Endothelial cell (in vitro differentiated cells): ENCODE measurements at places on chromosomes 5 and 9.

GRCh38 chr9:31321686-31322085 lies 1062.8 kb upstream of the ACO1 start:
- DNase-seq, result no peak

GRCh38 chr9:129344641-129345495 lies 166.8 kb upstream of the IER5L start:
- DNase-seq, result no peak

- DNase-seq, result no peak
Measured at GRCh38 chr5:158070859-158071258, 211.9 kb upstream of the CLINT1 start.

DNA sequence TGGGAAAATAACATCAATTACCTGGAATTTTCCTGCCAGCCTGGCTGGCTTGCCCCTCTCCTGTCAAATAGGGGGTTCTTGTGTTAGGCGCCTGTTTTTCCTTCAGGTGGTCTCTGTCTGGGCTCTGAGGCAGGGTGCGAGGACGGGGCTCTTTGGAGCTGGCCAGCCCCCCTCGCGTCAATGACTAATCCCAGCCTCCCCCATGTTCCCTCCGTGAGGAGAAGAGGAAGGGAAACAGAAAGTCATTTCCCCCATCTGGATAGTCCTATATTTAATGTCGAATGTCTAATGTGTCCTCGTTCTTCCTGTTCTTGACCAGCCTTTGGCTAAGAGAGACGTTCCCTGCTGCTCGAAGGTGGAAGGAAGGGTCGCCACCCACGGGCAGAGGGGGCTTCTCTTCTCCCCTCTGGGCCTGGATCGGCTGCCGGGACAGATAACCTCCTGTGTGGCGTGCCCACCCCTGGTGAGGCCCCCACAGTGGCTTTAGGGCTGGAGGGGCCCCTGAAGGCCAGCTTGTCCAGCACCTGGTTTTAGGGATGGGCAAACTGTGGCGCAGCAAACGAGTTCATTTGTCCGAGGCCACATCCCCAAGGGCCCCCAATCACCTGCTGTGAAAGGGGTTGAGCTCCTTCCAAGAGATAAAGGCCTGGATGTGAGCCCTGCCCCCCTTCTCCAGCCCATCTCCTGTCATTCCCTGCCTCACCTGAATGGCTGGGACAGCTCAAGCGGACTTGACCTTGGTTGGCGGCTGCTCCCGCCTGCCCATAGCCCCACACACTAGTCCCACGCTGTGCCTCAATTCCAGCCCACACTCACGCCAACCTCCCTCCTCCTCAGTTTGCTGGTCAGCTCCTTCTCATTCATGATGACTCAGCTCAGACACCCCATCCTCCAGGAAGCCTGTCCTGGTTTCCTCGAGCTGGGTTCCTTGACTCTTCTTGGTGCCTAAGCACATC lies 35.9 kb upstream of the UNC5A start:
- DNase-seq, result no peak

- DNase-seq, result peak; percentile 9
Measured at GRCh38 chr5:158979749-158980521, 119.8 kb downstream of the EBF1 start.

DNA sequence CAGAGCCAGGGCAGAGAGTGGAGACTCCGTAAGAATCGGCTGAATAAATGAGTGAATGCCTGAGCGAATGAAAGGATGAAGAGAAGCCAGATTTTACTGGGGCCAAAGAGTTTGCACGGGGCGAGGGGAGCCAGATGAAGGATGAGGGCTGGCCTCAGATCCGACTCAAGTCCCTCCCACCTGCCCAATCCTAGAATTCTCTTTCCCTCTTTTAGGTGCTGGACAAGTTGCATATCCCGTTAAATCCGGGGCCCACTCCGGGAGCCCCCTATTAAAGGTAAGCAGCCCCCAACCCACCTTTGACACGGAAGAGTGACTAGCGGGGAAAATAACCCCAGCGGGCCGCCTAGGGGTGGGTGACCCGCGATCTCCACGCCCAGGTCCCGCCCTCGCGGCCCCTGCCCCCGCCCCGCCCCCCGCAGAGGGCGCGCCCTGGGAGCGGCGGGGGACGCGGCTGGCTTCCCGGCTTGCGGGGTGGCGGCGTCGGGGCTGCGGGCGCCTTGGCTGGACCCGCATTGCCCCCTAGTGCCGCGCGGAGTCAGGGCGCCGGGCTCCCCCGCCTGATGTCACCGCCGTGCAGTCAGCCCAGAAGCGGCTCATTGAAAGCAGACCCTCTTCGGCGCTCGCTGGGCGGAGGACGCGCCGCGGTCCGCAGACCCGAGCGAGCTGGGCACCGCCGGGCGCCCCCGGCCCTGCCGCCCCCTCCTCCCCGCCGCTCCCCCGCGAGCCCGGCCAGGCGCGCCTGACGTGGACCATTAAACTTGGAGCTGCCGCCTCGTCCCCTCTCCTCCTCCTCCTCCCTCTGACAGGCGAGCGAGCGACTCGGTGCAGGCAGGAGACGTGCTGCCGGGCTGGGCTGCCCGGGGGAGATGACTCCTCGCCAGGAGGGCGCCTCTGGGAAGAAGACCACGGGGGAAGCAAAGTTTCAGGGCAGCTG lies at the start of gene ADRA1B:
Gene ADRA1B (plus strand): TSS at position 579 of the 937 bp plus-strand sequence. CDS start 424 bp downstream, outside the sequence.
- peak; percentile 82 for DNase-seq

GRCh38 chr5:148808864-148809642 lies 17.4 kb upstream of the ADRB2 start:
- DNase-seq, result no peak

DNA sequence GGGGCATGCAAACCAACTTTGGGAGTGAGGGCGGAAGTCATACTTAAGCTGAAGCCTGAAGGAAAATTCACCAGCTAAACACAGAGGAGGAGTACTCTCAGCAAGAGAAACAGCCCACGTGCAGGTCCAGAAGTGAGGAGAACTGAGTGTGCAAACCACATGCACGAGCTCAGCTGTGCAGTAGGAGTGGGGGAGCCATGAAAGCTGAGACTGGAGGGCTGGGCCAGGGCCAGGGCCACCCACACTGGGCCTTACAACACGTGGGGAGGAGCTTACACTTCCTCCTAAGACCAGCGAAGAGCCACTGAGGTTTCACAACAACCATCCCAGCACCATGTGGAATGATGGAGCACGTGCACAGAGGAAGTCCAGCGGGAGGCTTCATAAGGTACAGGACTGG lies 9.3 kb upstream of the WWC1 start:
- DNase-seq, result no peak

- DNase-seq, result no peak
Measured at GRCh38 chr5:643351-643801, 31.2 kb downstream of the CEP72 start.

GRCh38 chr5:69334793-69335268 lies 2.2 kb upstream of the CCDC125 start:
- peak; percentile 88 for DNase-seq

DNA sequence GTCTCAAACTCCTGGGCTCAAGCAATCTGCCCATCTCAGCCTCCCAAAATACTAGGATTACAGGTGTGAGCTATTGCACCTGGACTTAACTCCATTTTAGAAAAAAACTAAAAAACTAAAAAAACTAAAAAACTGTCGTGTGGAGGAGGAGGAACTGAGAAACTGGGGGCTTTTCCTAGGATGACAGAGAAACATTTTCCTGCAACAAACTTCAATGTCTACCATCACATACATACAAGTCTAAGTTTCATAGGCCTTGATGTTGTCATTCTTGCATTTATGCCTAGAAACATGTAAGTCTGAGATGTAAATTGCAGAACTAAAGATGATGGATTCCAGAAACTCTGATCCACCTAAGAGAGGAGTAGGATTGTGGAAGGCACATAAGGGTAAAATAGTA lies 556.8 kb downstream of the RAB3C start:
- no peak for DNase-seq

GRCh38 chr5:79851391-79851863 lies 139.6 kb downstream of the MTX3 start:
- DNase-seq, result no peak

DNA sequence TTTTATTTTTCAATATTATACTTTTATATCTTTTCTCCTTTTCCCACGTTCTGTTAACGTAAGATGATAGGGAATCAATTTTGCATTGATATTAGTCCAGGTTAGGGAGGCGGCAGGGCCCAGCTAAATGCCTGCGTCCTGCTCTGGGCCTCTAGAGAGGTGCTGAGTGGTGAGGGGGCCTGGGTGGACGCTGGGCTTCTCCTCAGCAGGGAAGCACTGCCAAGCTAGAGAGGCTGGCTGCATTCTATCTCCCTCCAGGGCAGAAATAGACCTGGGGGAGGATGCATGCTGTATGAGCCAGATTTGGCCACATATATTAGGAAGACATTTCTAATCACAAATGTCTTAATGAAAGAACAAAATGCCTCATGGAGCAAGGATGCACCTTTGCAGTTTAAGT lies 43.6 kb upstream of the NKX2-5 start:
- no peak for DNase-seq

DNA sequence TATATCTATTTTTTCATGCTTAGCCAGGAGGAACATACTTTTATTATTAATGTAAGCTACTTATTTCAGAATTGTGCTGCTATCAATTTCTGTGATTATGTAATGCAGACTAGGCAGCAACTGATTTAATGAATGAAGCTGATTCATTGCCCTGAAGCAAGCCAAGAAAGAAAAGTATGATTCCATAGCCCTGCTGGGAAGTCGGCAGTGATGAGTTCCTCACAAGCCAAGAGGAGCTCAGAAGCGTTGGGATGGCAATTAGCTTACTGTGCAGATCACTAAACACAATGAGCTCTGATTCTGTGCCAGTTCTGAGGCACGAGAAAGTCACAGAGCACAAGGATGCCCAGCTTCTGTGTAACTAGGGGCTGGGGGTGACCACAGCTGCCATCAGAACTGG lies 254.3 kb upstream of the KLF9 start:
- DNase-seq, result no peak

GRCh38 chr9:32552172-32552872 lies at the start of the genes SMIM27 and TOPORS:
TSS of gene SMIM27 (plus strand) at chr9:32552327. CDS start at chr9:32552435, 108 bp downstream.
TSS of gene TOPORS (minus strand) at chr9:32552586. CDS start at chr9:32552436, 150 bp downstream.
- peak; percentile 87 for DNase-seq

DNA sequence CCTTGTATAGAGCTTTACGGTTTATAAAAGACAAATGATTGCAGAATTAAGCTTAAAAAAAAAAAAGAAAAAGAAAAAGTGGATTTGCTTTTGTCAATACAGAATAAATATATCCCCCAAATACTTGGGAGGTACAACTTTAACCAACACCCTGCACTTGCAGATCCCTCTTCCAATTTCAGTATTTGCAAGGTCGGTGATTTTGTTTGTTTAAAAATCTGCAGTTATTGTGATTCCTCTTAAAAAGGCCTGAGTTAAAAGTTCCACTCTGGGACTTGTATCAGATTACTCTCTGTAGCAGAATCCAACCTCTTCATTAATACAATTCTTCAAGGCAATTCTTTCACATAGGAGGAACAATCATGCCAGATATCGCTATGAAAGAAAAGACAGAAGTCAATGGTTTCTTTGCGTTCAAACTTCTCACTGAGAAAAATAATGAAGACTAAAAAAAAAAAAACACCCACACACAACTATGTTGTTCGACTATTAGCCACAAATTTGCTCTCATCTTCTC lies 400.9 kb downstream of the EBF1 start:
- no peak for DNase-seq

DNA sequence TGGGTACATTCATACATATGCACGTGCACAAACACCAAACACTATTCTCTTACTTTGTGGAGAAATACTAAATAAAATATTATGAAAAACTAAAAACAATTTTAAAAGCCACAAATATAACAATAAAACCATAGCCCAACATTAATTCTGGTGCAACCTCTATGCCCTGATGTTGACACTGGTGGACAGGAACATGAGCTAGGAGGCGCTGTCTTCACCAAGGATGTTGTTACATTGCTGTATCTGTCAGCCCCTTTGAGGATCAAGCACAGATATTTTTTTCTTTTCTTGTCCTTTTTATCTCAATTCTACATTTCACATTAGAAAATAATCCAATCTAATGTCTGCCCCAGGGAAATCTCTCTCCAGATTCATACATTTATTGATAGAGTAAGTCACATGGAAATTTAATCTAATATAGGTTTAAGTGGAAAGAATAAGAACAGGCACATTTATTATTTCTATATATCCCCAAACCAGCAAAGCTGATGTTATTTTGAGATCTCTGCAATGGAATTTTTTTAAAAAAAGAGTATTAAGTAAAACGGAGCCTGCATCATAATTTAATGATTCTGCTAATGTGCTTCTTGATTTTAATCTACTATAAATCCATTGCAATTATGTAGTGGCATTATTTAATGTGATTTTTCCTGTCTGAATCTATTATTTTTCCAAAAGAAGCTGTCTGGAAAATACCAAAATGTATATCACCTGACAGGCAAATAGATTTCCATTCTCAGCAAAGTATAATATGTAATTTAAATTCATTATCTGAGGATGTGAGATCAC lies 716.5 kb downstream of the MTRR start:
- DNase-seq, result no peak

DNA sequence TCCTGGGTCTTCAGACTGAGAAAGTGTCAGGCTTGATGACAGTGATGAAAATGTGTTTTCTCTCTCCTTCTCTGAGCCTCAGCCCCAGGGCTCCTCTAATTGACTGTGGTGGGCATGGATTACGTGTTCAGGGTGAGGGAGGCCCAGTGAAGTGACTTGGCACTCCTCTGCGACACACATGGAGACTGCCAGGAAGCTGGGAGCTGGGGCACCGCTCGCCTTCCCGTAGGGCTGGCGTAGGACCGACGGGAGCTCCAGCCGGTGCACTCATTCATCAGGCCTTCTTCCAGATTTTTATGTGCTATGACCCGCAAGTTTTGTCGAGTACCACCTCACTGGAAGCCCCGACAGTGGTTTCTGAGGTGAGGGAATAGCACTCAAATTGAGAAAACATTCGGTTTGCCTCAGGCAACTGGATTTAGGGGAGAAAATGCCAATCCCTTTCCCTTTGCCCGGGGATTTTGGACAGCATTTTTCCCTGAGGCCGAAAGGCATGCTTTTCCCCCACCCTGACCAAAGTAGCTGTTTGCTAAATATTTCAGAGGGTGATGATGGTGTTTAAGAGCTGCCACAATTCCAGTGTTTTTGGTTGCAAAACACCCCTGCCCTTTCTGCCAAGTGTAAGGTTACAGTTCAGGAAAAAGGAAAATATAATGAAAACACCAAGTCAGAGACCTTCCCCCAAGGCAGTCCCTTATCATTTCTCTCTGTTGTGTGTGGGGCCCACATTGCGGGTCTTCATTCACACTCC lies 83.7 kb downstream of the PCSK5 start:
- no peak for DNase-seq

DNA sequence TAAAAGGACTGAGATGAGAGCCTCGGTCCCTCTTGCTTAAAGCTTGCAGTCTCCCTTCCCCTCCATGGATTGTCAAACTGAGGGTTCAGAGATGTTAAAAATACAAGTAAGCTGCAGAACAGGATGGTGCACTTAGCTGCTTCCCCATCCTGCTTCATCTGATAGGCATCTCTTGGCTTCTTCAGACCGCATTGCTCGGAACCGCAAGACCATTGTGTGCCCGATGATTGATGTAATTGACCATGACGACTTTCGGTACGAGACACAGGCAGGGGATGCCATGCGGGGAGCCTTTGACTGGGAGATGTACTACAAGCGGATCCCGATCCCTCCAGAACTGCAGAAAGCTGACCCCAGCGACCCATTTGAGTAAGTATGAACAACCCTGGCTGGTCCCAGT lies 65.5 kb upstream of the SAP30L start:
- DNase-seq, result no peak
